H1 (cell line): ENCODE measurements at places on chromosomes 3 and 15.

DNA sequence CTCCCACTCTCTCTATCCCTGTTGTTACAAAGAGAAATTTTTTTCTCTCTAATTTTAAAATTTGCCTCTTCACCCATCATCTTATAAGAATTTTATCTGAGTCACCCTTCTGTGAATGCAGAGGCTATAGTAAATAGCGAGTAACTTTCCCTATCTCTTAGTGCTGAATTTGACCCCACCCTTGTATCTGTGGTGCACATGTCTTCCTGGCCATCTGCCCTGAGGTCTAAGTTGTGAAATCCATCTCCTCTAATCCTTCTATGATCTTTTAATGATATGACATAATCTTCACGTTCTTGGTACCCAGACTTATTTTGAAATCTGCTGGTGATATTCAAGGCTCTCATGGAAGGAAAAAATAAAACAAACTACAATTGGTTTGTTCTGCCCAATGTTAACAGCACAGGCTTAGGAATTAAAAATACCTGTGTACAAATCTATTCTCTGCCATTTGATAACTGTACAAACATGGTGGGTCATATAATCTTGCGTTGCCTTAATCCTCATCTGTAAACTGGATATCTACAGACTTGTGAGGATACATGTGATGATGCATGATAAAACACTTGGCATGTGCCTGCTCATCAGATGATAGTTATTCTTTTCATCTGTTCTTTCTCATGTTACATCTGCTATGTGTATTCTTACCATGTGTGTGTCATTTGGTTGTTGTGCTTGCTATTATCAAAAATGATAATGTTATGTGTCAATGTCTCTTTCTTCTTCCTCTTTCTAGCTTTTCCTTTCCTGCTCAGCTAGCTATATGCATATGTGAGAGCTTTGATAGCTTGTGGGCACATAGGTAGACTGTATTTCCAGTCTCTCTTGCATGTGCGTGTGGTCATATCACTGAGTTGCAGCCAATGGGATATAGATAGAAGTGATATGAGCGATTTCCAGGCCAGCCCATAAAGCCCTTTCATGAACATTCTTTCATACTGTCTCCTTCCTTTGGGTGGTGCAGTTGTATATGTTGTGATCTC lies 13.7 kb upstream of the CCR3 start:
- H3K4me3 ChIP-seq = no peak overlapping the region
- DNase-seq = no peak
- H3K27ac ChIP-seq = no peak overlapping the region
- no peaks in the 10 kb centered on the region for H3K4me1 ChIP-seq
- no peaks in the 10 kb centered on the region for H3K36me3 ChIP-seq

DNA sequence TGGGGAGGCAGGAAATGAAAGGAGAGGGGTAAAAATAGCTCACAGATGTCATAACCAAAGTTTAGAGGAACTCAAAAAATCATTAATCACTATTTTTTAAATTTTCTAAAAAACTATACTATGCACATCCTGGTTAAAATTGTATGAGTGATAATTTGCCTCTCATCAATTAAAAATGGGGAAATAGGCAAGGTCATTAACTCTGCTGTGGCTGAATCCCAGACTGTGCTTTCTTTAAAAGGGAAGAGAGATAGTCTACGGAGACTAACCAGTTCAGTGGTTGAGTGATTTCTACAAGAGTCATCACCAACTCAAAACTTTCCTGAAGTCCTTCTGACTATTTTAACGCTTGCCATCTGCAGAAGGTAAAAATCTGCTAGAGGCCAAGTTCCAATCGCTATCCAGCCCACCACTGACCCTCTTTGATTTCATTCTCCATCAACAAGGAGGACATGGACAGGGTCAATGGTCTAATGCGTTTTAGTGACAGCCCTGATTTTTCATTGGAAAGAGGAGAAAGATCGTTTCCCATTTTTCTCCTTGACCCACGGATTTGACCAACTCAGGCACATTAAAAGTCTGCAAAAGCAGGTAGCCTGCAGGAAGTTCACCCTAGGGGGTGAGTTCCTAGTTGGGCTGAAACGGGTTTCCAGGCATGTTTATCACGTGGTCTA lies 850 bp downstream of the SUCLG2 start:
- H3K27me3 ChIP-seq = no peaks in the 10 kb centered on the region
- peaks cover 14% of the 10 kb centered on the region for H3K4me1 ChIP-seq
- peak overlapping the region; percentile 84 for H3K27ac ChIP-seq
- DNase-seq = no peak
- peak overlapping the region; percentile 55 for H3K4me3 ChIP-seq

GRCh38 chr3:27507111-27507510 lies 22.9 kb upstream of the SLC4A7 start:
- H3K4me1 ChIP-seq = no peaks in the 10 kb centered on the region; the same call in 1 of the 2 replicates
- DNase-seq = no peak
- no peaks in the 10 kb centered on the region for H3K27me3 ChIP-seq

DNA sequence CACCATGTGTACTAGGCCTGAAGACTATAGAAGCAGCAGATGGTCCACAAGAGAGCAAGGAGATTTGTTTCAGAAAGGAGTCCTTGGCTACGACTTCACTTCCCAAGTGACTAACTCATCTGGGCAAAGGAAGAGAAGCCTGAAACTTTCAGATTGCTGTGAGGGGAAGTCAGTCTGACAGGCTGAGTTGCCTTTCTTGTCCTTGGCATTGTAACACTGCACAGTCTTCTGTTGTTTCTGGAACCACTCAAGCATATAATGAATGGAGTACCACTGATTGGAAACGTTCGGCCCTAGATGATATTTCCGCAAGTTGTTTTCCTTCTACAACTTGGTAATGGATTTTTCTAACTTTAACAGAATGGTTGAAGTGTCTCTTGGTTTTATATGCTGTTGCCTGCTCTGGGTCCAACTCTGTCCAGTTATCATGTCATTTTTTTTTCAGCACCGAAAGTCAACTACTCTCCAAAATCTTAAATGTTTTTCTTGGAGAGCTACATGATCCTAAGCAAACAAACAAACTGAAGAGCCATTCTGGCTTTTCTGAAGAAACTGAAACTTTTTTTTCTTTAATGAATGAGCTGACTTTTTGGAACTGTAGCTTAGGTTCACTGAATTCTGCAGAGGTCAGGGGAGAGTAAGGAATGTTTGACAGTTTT lies 685.7 kb downstream of the MECOM start:
- no peak for DNase-seq
- H3K4me1 ChIP-seq = no peaks in the 10 kb centered on the region
- H3K27ac ChIP-seq = no peak overlapping the region
- no peaks in the 10 kb centered on the region for H3K27me3 ChIP-seq

DNA sequence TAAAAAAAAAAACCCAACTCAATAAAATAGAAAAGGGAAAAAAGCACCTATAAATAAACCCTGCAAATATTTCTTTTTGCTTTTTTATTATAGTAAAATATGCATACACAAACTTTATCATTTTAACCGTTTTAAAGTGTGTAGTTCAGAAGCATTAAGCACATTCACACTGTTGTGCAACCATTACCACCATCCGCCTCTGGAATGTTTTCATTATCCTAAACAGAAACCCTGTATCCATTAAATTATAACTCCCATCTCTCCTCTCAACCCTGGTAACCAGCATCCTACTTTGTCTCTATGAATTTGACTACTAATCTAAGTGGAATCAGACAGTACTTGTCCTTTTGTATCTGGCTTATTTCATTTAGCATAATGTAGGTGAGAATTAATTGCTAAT lies 15.0 kb downstream of the CDCP1 start:
- no peak overlapping the region for H3K27ac ChIP-seq
- H3K4me3 ChIP-seq = no peak overlapping the region
- H3K4me1 ChIP-seq = no peaks in the 10 kb centered on the region
- no peak for DNase-seq
- H3K36me3 ChIP-seq = no peaks in the 10 kb centered on the region

DNA sequence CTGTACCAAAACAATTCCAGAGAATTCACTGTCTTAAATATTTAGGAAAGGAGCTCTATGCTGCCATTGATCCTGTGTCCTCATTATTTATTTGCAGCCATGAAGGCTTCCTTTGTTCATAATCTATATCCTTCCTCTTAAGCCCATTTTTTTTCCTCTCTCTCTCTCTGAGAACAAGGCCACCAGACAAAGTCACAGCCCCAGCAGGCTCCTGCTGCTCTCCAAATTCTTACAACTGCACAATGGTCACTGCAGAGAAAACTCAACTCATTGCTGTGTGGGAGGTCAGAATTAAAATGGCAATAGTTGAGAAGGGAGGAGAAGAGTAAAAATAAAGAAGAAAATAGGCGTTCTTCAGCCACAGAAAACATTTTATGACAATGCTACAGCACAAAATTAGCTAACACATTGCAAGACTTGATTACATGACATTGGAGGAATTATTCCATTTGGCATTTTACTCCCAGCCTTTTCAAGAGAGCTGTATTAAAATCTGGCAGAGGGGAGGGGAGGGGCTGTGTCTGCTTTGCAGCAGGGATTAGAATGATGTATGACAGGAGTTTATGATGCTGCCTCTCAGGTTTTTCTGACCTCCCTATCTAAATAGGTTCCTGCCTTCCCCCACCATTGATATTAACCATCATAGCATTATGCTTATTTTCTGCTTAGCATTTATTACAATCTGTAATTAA lies 399.7 kb upstream of the THBS1 start:
- H3K4me3 ChIP-seq = no peak overlapping the region
- no peaks in the 10 kb centered on the region for H3K27me3 ChIP-seq
- H3K27ac ChIP-seq = no peak overlapping the region
- H3K36me3 ChIP-seq = no peaks in the 10 kb centered on the region
- DNase-seq = no peak

- DNase-seq = no peak
- no peak overlapping the region for H3K27ac ChIP-seq
- no peaks in the 10 kb centered on the region for H3K4me1 ChIP-seq
- peaks cover 28% of the 10 kb centered on the region for H3K36me3 ChIP-seq
- no peaks in the 10 kb centered on the region for H3K27me3 ChIP-seq
- H3K4me3 ChIP-seq = no peak overlapping the region
These were observed 31.3 kb downstream of the RNF168 start for GRCh38 chr3:196472286-196472685.

- no peaks in the 10 kb centered on the region for H3K4me1 ChIP-seq
- no peak for DNase-seq
- no peaks in the 10 kb centered on the region for H3K36me3 ChIP-seq
- H3K4me3 ChIP-seq = no peak overlapping the region
- no peak overlapping the region for H3K27ac ChIP-seq
These were observed 248.0 kb upstream of the P2RY1 start for GRCh38 chr3:152586974-152587373.

- H3K36me3 ChIP-seq = peaks cover 2% of the 10 kb centered on the region; the same call in 1 of the 2 replicates
- H3K4me1 ChIP-seq = peaks cover 5% of the 10 kb centered on the region
- DNase-seq = no peak
- no peak overlapping the region for H3K4me3 ChIP-seq
These were observed 67.2 kb downstream of the ST6GAL1 start for GRCh38 chr3:186997473-186997939.

DNA sequence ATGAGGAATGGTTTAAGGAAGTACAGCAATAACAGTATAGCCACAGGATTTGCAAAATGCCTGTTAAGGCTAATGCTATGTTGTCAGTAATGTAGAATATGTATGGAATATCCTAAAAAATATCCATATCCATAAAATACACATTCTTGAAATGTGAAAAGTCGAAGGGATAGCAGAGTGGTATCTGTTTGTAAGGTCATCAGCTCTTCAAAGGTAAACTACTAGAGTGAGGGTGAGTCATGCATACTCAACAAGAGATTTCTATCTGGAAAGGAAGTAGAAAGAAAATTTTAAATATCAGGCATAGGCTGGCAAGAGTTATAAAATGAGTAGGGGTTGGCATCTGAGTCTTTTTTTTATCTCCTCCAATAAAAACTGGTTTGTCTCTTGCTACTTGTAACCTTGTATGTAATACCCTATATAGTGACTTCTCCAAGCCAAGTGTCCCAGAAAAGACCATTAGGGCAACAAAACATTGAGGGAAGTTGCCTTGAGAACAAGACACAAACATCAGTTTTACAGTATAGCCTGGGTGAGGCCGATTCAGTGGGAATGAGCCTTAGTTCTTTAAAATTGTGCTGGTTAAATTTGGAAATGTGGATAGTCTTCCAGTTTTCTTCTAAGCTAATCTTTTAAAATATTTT lies 103.1 kb downstream of the SPATA16 start:
- no peaks in the 10 kb centered on the region for H3K27me3 ChIP-seq
- H3K36me3 ChIP-seq = no peaks in the 10 kb centered on the region
- DNase-seq = no peak
- no peak overlapping the region for H3K4me3 ChIP-seq
- H3K27ac ChIP-seq = no peak overlapping the region

- no peak overlapping the region for H3K27ac ChIP-seq
- H3K4me3 ChIP-seq = no peak overlapping the region
- no peaks in the 10 kb centered on the region for H3K4me1 ChIP-seq
- no peaks in the 10 kb centered on the region for H3K27me3 ChIP-seq
- DNase-seq = no peak
These were observed 38.1 kb downstream of the FSIP1 start for GRCh38 chr15:39744334-39745103.

DNA sequence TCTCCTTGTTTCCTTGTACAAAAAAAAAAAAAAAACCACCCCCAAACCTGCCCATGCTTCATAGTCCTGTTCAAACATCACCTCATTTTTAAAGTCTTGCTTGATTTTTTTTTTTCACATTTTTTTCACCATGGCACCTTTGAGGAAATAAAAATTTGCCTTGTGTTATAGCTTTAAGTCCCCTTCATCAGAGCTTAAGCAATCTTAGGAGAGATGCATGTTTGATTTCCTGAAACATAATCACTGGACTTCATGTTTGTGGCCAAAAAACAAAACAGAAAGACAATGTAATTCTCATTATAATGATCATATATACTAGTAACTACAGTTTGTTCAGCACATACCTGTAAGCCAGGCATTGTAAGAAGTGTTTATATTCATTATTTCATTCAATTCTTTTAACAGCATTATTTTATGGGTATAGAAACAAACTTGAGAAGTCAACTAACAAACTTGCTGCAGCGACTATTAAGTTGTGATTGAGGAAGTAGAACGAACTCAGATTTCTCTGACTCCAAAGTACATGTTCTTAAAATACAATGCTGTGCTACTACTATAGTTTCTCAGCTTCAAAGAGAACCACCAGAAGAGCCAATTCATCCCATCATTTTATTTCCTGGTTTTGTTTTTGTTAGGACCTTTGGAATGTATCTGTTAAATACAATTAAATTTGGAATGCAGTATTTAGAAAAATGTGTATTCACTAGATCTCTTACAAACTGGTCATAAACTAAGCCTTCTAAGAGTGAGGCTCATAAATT lies 203.8 kb downstream of the TCF12 start:
- no peaks in the 10 kb centered on the region for H3K4me1 ChIP-seq
- no peaks in the 10 kb centered on the region for H3K27me3 ChIP-seq
- no peak overlapping the region for H3K4me3 ChIP-seq

DNA sequence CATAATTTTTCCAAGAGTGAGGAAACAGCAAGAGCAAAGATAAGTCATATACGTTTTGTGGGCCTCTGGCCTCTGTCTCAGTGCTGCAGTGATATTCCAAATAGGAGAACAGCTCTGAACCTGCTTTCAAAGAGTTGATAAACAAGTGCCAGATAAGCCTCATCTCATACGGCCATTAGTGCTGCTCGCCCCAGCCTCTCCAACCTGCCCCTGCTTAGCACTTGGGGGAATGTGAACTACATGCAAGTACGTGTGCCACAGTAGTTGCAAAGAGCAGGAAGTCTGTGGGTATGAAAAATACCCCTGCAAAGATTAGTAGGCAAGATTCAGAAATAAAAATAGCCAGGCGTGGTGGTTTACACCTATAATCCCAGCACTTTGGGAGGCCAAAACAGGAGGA lies 14.0 kb downstream of the DAPK2 start:
- DNase-seq = no peak
- no peak overlapping the region for H3K27ac ChIP-seq
- no peaks in the 10 kb centered on the region for H3K27me3 ChIP-seq
- no peaks in the 10 kb centered on the region for H3K36me3 ChIP-seq
- no peak overlapping the region for H3K4me3 ChIP-seq
- H3K4me1 ChIP-seq = no peaks in the 10 kb centered on the region
